ENCODE measurements at places on chromosomes 2 and 18.

DNA sequence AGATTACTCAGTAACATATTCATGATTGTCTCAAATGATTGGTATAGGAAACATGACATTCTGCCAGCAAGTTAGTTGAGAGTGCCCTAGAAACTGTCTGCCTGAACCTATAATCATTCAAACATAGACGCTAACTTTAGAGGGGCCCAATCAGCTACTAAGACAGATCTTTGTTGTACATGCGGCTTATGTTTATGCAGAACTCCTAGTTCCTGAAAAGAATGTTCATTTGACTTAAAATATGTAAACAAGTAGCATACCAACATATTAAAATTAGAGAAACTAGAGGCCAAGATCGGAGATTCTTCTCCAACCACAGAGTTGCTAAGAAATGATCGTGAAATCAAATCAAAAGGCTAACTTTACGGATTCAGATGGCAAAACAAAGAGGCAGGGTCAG, 4.2 kb upstream of the METAP1D start:
- no peak for DNase-seq

GRCh38 chr2:43764086-43764705, 9.6 kb upstream of the DYNC2LI1 start:
- DNase-seq, result no peak

GRCh38 chr18:31225668-31226067, 63.0 kb upstream of the DSC1 start:
- no peak for DNase-seq

DNA sequence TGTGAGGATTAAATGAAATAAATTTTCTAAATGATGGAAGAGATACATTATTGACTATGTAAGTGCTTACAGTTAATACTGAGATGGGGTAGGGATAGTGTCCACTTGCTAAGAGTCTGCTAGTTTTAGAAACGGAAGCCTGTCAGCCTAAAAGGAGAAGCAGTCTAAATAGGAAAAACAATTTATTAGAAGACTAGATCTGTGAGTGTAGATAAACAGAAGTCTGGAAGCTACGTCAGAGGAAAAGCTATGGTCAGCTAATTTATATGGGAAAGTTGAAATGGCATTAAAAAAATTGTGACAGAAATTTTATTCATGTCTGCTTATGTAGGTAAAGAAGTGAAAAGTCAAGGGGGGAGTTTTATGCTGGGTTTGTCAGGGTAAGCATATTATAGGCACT, 1338.4 kb upstream of the CHAC2 start:
- DNase-seq, result no peak

GRCh38 chr2:45675263-45675812, 23.9 kb downstream of the PRKCE start:
- no peak for DNase-seq

All from COLO829 (cell line).